Inflammatory macrophage (primary cell): ENCODE measurements at places on chromosomes 1 and 21.

GRCh38 chr1:206685769-206686477, 1.2 kb downstream of the MAPKAPK2 start:
- peak; percentile 89 for DNase-seq

DNA sequence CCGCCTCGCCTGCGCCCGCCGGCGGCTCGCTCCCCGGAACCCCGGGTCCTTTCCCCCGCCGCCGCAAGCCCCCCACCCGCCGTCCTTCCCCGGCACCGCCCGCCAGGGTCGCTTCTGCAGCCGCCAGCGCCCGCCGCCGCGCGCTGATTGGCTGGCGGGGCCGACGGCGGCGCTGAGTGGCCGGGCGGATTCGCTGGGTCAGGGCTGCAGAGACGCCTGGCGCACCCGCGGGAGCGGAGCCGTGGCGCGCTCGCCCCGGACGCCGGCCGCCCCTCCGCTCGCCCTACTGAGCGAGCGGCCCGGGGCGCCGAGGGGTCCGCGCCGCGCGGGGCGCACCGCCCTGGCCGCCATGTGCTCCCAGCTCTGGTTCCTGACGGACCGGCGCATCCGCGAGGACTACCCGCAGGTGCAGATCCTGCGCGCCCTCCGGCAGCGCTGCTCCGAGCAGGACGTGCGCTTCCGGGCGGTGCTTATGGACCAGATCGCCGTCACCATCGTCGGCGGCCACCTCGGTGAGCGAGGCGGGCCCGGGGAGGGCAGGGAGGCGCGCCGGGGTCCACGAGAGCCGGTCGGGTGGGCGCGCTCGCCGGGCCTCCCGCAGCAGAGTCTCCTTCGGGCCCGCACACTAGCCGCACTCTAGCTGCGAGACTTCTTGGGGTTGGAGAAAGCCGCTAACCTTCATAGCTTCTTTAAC, at the start of gene RIMKLA:
Gene RIMKLA (plus strand): TSS at position 207 of the 694 bp plus-strand sequence. CDS start 143 bp downstream, at position 350.
- DNase-seq, result peak; percentile 47

- no peak for DNase-seq
These were observed 39.7 kb downstream of the SLC35A3 start for GRCh38 chr1:100009458-100009857.

DNA sequence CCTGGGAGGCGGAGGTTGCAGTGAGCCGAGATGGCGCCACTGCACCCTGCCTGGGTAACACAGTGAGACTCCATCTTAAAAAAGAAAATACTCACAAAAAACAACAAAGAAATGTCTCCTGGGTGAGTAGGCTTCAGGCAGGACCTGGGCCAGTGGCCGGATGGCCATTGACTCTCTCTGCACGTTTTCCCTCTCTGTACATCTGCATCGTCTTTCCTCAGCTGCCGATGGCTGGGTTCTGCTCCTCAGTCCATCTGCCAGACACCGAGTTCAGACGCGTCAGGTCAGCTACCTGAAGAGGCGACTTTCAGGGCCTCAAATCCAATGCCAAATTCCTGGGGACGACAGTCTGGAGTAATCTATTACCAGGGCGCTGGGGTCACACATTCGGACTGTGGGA, 199.3 kb downstream of the CAMTA1 start:
- DNase-seq, result no peak

DNA sequence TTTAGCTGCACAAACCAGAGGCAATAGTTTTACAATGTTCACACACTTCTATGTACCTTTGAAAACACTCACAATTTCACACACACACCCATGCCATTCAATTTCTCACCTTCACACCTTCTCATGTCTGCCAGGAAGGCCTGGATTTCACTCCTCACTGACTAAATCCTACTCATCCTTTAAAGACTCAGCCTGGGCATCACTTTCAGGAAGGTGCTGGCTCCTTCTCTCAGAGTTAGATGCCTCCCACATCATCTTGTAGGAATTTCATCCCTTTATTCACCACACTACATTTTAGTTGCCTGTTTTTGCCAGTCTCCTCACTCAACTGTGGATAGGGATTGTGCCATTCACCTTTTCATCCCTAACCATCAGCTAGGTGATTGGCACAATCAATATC, 2.3 kb downstream of the IL20 start:
- DNase-seq, result no peak
